Stimulated activated CD4-positive, alpha-beta T cell treated with anti-CD3 and anti-CD28 coated beads, TNF-alpha, amount 100 ng/mL, for 1 hour (primary cell): ENCODE measurements at places on chromosomes 5 and 9.

GRCh38 chr9:118751848-118752223 is 617.4 kb downstream of the BRINP1 start:
- DNase-seq: no peak

DNA sequence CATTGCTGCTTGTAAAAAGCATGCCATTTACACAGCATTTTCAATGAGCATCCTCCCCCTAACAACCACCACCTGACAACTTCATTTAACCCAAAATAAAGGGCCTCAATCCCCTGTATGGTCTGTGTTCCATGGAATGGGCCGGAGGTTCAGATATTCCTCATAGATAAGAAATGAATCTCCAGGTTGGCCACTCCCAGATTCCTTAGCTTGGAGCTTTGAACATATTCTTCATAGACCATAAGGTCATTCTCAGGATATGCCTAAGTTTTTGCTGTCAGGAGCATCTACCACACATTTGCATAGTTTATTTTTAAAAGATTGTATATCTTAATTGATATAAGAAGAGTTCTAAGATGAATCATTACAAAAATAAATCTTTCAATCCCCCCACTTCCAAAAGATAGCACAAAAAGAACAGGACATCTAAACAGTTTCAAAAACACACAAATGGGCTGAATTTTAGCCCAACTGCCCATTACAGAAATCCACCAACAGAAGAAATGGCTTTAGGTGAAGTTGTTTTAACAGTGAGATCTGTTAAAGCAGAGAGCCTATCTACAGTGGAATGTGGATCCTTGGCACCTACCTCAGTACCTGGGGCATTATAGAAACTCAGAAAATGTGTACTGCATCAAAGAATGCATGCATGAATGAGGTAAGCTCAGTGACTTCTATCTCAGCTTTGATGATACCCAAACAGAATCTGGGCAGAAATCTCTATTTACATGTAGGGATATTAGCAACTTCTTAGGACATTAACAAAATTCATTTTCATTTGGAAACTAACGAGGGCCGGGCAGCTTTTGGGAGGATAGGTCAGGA is 179.8 kb downstream of the SEC61B start:
- no peak for DNase-seq

GRCh38 chr9:91903126-91903911 is 46.7 kb downstream of the ROR2 start:
- no peak for DNase-seq

- no peak for DNase-seq
Observed at GRCh38 chr9:1454616-1455347, 404.6 kb downstream of the DMRT2 start.

- DNase-seq: no peak
Observed at GRCh38 chr9:7370988-7371387, 428.6 kb downstream of the DMAC1 start.

DNA sequence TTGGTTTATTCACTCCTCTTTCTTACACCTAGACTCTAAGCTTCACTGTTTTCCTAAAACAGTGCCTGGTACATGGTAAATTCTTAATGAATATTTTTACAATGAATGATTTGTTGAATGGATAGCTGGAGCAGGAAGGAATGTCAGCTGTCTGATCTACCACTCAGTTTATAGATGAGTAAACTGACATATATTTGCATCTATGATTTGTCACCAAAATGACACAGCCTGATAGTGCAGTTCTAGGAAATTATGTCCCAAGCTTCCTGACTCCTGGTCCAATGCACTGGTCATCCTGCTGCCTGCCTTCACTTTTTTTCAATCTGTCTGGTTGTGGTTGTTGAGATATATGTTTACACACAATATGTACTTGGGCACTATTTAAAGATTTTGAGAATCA is 651.7 kb upstream of the WWC1 start:
- no peak for DNase-seq

DNA sequence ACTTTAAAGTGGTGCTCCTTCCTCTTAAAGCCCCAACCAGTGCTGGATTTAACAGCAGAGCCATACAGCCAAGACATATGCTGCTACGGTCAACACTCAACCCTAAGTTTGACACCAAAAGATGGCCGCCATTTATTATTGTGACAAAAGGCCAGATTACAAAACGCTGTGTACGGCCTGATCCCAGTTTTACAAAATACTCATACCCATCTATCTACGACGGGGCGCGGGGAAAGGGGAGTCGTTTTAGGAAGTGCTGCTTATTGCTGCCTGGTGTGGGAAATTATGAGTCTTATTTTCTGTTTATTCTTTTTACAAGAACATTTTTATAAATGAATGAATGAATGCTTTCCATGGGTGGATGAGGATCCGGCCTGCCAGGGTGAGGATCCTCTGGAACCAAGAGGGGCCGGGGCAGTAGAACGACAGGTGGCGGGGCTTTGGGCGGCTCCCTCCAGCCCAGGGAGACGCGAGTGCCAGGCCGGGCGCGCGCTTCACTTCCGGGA is 457 bp upstream of the IDNK start:
- no peak for DNase-seq

- DNase-seq: no peak
Observed at GRCh38 chr5:1923341-1923740, 40.6 kb upstream of the IRX4 start.

DNA sequence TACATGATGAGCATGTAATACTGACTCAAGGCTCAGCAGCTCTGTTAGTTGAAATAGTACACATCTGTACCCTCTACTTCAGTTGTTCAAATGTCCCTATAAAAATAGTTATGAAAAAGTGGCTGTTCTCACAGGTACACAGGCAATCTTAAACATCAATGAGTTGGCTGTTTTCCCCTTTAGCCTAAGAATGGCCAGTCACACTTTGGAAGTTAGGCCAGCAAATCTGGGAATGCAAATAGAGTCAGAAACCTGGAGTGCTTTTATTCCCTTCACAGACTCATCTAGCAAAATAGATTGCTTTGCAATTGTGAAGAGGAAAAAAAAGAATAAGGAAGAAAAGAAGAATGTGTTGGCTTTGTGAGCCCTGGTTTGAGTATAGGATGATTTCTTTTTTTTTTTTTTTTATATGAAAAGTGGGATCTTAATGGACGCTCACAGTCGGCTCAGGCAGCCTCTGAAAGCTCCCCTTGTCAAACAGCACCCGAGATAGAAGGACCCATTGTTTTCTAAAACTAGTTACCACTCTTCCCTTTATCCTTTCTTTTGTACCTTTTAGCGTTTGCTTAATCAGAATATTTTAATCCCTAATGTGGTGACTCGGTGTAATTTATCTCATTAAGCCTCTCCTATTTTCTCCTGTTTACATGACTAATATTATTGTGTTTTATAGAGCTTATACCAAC is 27.9 kb upstream of the TLE1 start:
- no peak for DNase-seq
